ENCODE measurements at places on chromosomes 6 and 20.
A peak's percentile ranks its signal among the peaks of the same experiment; 100 is the strongest.

GRCh38 chr6:28355743-28356665 is 6.3 kb downstream of the ZKSCAN3 start:
- DNase-seq = peak; percentile 84

DNA sequence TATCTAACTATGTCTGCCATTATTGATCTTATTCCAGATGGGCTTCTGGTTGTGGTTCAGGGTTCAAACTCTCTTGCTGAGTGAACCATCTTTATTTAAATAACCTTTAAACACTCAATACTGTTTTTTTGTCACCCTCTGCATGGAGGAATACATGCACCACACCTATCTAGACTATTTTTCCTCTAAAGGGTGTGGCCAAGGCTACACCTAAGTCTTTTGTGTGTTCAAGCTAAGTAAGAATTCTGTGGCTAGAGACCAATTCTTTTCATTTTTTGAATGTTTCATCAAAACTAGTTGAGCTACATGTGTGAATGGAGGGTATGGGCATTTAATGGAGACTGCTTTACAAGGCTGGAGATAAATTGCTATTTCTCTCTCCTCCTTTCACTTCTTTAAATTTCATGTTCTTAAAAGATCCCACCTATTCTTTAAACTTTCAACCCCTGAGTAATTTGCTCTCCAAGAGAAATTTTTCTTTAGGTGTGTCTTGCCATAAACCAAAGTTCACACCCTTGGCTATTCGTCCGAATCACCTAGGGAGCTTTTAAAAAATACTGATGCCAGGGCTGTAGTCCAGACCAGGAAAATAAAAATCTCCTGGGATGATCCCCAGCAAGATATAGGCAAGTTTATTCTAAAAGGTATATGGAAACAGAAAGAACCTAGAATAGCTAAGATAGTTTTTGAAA is 24.8 kb upstream of the MBOAT1 start:
- no peak for DNase-seq

GRCh38 chr6:147486683-147487082 is 21.8 kb upstream of the SAMD5 start:
- DNase-seq = no peak

DNA sequence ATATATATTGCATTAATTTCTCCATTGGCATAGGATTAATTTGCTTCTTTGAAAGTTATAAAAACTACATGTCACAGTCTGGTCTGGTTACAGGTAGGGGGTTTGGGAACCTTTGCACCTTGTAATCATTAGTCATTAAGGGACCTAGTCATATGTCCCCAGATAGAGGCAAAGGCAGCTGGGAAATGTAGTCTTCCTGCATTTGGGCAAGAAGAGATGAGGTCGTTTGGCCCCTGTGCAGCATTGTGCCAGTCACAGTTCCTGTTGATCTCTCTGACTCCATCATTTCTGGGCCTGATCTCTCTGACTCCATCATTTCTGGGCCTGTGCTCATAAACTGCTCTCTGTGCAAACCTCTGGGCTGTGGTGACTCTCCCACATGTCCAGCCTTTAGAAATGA is 73.2 kb downstream of the BCKDHB start:
- DNase-seq = no peak

- DNase-seq = no peak
Measured at GRCh38 chr6:157537556-157537955, 156.6 kb downstream of the ZDHHC14 start.

DNA sequence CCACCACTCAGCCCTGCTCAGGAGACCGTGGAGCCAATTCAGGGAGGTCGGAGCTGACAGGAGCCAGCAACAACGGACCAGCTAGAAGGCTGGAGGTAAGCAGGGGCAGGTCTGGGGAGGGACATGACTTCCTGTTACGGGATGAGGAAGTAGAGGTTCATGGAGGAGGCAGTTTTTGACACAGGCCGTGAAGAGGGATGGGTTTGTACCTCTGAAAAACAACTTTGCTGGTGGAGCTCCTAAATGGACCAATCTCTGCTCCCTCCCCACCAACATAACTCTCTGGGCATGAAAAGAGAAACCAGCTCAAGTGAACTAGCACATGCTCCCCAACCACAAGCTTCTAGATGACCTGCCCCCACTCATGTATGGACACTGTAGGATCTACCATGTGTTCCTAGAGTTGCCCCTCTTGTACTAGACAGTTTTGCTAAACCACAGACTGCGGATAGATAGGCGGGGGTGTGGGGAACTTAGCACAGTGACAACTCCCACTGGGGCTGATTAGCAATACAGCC is 31.4 kb downstream of the RALGAPA2 start:
- DNase-seq = no peak

GRCh38 chr6:46136831-46137230 is 7.0 kb downstream of the ENPP4 start:
- DNase-seq = no peak

DNA sequence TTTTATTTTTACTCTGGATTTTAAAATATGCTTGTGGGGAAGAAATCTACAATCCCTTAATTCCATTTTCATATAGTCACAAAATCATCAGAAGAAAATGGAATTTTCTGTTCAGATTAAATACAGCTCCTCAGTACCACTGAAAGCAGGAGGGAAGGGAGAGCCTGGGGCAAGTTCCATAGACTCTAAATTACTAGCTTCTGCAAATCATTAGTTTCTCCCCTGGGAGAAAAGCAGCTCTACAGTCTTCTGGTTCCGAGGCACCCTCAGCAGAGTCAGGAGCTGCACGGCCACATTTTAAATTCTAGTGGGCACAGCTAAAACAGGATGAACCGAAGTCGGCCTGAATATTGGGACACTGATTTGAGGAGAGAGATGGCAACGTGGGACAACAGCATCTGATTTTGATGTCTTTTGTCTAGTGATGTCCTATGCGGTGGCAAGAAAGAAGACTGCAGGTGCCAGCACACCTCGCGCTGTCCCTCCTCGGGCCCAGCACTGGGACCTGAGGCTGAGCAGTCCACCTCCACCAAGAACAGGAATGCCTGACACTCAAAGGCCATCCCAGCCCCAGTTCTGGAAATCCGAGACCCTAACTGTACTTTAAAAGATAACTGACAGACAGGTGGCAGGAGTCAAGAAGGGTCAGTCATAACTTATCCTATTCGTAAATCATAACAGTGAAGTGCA is 90.7 kb downstream of the FOXC1 start:
- DNase-seq = no peak

GRCh38 chr20:64140956-64141355 is 23.3 kb upstream of the MYT1 start:
- DNase-seq = no peak

DNA sequence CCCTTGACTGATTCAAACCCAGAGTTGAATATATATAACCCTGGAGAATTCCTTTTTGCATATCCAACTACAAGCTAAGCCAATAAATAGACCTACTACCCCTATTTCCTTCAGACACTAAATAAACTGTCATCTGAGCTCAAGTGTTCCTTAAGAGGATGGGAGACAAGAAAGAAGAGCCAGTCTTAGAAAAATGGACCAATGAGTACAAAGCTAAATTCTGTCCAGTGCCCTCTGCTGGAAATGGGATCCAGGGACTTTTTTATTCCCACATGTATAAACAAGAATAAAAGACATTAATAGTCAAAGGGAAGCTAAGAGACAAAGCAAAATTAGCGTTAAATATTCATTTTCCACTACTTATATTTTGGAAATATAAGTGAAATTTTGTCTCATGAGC is 4.8 kb downstream of the PPP1R10 start:
- no peak for DNase-seq

GRCh38 chr20:20205862-20206236 is 153.5 kb downstream of the CFAP61 start:
- no peak for DNase-seq

GRCh38 chr20:8082989-8083388 is 49.1 kb upstream of the PLCB1 start:
- peak; percentile 23 for DNase-seq

GRCh38 chr20:20466341-20466879 is 98.5 kb downstream of the INSM1 start:
- no peak for DNase-seq

GRCh38 chr6:155055729-155056128 is 60.6 kb downstream of the TIAM2 start:
- no peak for DNase-seq

- DNase-seq = peak; percentile 6
Measured at GRCh38 chr20:62726276-62726675, 17.6 kb downstream of the NTSR1 start.

DNA sequence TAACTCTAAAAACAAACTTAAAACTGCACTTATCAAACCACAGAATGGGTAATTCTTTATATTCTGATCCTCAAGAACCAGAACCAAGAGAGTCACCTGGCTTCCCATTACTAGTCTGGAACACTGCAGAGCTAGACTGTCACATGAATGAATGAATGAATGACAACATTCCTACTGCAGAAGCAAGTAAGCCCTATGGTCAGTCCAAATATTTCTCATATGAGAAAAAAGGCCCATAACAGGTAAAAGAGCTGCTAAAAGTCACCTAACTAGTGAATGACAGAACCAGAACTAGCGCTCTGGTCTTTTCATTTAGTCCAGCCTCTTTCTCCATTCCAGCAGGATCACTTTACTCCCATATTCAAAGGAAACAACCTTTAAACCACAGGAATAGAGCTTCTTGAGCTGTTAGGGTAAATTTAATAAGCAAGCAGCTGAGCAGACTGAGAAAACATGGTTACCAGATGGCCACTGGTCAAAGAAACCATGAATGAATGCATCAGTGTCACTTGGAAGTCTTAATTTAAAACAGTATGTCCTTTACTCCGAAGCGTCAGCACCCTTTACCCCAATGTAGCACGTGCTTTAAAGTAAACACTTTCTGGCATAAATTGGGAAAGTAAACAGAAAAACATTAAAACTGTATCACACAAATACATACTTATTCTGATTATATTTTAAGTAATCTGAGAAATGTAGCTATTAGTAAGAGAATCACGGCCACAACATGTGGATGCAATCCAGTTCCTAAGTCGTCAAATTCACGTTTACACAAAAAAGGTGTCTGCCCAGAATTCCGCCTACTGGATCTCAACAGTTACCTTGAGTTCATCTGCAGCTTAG is 1.4 kb downstream of the PREP start:
- DNase-seq = no peak

GRCh38 chr6:135627092-135627715 is 129.7 kb upstream of the AHI1 start:
- DNase-seq = no peak

GRCh38 chr20:10994991-10995700 is 321.3 kb upstream of the JAG1 start:
- no peak for DNase-seq

DNA sequence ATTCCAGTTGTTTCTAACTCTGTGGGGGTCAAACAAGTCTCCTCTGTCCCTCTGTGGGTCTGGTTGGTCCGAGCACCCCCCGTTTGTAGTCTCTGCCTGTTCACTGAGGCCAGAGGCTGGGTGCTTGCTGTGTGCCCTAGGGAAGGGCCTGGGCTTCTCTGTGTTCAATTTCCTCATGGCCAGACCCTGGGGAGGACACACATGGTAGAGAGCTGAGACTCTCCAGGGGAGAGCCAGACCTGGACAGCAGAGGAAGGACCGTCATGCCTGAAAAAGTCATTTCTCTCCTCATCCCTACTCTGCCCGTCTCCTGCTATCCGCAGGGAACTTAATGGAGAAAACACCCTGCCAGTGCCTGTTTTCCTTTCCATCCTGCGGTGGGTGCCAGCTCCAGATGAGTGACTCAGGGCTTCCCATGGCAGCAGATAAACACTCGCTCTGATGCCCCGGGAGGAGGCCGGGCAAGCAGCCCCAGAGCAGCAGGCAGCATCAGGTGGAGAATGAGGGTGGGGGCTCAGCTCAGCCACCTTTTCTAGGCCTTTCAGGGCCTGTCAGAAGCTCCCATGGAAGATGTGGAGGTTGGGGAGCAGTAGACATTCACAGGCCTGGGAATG is 51.9 kb downstream of the SNAI1 start:
- DNase-seq = peak; percentile 66

DNA sequence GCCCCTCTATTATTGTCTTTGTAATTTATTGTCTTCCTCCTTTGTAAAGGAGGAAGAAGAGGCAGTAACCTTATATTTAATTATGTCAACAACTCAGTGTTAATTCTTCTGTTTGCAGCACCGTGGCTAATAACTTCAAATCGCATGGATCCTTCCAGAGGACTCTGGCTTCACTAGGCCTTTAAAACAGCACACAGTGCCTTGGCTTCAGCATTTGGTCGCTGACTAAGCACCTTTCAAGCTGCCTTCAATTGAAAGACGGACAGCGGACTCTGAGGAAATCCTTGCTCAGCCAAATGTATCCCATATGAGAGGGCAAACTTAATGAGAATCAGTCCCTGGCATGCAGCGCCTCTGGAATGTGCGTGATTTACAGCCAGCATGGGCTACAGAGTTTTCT is 64.2 kb downstream of the SGK1 start:
- no peak for DNase-seq

DNA sequence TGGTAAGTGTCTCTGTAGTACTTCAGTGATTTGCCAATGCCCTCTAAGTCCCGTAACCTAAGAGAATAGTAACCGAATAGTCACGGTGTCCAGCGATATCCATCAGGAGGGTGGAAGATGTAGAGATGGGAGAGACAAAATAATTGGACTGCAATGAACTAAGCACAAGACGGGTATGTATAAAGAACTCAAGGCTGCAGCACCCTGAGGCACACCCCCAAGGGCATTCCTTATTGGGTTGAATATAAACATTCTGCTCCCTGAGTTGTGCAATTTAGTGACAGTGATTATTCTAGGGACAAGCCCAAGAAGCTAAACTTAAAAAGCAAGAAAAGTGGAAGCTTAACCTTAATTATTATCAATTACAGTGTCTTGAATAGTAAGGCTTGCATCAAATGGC is 14.6 kb downstream of the DST start:
- DNase-seq = no peak

DNA sequence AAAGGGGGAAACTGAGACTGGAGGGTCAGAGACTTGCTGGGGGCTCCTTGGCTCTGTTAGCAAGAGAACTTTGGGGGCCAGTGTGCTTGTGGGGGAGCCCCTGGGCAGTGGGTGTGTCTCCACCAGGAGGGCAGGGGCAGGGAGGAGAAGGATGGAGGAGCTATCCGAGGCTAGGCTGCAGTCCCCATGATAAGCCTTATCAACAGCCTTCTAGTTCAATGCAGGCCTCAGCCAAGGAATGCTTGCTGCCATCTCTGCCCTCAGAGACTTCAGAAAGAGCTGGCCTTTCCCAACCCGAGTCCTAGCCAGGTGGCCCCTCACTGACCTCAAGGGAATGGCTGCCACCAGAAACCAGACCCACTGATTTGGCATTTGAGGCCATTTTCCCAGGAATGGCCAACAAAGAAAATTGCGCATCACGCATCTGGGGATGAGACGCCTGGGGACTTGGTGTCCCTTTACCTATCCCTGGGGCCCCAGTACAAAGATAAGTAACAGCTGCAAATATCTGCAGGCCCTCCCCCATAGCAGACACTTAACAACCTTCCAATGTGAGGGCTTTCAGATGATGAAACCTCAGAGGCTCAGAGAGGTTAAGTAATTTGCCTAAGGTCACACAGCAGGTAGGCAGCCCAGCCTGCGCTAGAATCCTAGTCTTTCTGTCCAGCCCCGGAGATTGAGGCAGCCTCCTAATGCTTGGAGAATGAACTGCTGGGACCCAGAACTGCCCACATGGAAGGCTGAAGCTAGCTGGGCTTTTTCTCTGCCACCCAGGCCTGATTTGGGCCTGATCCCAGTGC is 4.9 kb downstream of the TGM2 start:
- no peak for DNase-seq
